ENCODE measurements at places on chromosomes 7 and 10.
A peak's percentile ranks its signal among the peaks of the same experiment; 100 is the strongest.

DNA sequence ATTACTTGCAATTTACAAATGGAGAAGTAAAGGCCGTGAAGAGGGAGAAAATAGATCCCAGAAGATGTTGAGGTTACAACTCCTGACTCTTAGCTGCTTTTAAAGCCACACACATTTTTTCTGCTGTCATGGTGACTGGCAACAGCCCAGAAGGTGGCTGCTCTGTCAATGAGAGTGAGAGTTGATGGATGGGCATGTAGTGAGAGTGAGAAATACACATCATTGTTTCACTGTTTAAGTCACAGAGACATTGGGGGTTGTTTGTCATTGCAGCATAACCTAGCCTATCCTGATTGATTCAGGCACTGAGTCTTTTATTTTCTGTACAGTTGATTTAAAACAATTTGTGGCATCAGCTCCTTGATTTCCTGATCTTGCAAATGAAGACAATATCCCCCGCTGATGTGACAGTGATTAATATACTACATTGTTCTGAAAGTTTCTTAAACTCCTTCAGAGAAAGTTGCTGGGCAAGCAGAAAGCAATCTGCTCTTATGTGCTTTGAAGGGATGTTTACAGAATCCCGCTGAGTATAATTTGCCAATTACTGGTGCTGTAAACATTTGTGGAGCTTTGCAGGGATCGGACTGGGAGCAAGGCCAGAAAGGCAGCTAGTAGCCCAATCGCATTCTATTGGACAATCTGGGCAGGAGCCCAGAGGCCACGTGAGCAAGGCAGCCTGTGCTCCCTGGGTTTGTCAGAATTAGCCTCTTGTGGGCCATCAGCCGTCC lies 229.6 kb downstream of the PRPF18 start:
- no peak for DNase-seq

DNA sequence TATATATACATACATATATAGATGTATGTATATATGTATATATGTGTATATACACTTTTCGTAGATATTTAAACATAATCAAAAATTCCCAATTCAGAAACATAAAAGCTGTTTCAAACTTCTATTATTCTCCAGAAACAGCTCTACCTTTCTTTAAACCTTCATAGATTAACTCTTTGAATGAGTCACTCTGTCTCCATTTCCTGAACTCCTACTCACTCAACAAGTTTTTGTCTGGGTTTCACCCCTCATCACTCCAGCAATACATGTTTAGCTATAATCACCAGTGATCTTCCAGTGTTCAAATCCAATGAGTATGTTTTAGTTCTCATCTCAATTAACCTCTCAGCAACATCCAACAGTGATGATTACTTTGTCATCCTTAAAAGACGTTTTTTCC lies 9.6 kb downstream of the DGKB start:
- DNase-seq, result no peak

- DNase-seq, result no peak
These were observed 3.4 kb downstream of the BAG3 start for GRCh38 chr10:119654540-119654939.

DNA sequence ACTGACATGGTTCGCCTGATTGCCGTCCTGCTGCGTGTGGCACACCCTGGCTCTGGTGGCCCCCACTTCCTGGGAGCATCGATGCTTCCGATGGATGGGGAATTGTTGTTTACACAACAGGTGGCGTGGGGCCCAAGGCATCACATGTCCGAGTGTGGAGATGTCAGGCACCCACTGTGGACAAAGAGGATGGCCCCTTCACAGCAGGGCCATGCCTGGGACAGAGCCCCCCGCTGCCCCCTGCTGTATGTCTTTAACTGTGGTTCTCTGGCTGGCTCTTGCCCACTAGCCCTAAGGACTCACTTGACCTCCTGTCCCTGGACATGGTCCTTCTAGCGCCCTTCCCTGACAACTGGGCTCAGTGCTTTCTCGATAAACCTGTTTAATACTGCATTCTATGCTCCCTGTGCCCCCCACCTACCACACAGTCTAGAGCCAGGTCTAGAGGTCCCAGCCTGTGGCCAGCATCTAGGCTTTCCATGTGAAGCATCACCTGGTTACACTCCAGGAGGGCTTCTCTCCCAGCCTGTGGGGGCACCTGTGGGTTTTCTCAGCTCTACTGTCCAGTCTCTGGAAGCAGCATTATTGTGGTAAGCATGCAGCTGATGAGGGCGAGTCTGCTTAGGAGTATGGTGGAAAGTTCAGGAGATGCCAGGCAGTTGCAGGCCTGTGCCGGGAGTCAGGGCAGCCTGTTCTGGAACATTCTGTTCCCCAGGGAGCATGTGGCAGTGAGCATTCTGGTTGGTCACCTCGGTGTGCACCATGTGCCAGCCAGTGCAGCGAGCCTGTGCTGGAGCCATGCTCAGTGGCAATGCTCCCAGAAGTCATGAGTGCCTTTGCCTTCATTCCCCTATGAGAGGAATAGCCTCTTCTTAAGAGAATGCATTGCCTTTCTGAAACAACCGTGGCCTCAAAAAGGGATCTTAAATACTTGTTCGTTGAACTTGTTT lies 10.4 kb downstream of the ADCY1 start:
- no peak for DNase-seq

- DNase-seq, result no peak
These were observed 112.8 kb downstream of the JMJD1C start for GRCh38 chr10:63352976-63353375.

DNA sequence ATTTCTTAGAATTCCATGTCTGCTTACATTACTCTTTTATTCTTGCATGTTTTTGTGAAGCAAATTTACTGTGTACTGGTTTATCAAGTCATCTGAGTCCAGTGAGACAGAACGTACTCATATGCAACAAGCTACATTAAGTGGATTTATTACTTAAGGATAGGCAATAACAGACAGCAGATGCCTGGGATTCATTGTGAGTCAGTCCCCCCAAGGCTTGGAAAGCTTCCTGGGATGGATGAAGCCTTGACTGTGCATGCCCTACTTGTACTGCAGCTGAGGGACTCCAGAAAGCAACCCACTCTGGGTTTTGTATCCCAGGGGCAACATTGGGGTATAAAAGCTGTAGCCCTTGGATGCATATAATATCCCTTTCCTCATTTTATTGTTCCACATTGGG lies 113.4 kb upstream of the RAB18 start:
- DNase-seq, result no peak

GRCh38 chr7:71393661-71394060 lies 261.7 kb downstream of the GALNT17 start:
- no peak for DNase-seq

- DNase-seq, result peak; percentile 15
These were observed 35.2 kb upstream of the ITPRID1 start for GRCh38 chr7:31478721-31479120.

DNA sequence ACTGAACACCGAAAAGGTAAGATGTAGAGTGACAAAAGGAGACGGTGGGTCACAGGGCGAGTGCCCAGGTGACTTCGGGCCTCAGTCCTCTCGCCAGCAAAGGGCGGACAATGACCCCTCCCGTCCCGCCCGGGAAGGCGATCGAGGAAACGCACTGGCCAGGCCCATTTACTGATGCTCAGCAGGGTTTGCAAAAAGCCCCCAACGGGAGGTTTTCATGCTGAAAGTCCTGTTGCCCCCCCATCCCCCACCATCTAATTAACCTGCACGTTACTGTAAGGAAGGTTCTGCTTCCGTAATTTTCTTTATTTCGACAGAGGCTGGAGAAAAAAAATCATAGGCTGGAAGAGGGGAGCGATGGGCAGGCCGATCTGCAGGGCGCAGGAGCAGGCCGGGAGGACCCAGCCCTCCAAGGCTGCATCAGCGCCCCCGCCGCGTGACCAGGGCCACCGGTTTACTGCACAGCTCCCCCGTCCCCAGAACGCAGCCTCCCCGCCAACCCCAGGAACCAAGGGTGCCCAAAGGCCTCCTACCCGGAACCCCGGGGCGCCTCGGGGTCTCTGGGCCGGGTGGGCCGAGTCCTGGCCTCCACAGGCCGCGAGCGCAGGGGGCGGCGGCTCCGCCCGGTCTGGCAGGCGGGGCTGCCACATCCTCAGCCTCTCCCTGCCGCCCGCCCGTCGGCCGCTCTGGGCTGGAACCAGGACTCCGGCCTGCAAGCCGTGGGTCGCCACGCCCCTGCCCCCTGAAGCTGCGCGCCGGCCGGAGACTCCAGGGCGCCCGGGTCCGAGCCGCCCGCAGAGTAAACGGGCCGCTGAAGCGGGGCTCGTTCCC lies 613 bp downstream of the OAT start:
- peak; percentile 63 for DNase-seq

DNA sequence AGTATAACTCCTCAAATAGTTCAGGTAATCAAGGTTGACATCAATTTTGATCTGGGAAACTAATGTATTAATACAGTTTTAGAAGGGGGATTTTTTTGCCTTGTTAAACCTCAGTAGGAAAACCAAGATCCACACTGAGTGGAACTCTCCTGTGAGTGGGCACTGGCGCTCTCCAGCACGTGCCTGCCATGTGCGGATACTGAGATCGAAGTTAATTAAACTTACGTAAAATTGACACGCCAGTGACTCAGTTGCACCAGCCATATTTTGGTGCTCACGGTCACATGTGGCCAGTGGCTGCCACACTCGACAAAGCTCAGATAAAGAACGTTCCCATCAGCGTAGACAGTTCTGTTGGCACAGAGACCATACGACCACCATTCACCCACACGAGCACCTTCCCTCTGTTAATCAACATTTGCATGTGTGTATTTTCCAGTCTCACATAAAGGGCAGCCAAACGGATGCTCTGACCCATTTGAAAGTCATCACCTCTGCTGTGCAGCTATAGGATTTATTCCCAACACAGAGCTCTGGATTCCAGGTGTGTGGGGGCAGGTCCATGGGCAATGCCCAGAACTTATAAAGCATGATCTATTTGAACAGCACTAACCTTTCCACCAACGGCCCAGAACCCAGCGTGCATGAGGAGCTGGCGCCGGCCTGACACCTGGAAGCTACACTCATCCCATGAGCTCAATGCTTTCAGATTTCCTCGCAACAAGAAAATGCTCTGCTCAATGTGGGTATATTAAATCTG lies 77.7 kb downstream of the VIPR2 start:
- no peak for DNase-seq

GRCh38 chr7:157312941-157313340 lies 23.9 kb upstream of the DNAJB6 start:
- no peak for DNase-seq

DNA sequence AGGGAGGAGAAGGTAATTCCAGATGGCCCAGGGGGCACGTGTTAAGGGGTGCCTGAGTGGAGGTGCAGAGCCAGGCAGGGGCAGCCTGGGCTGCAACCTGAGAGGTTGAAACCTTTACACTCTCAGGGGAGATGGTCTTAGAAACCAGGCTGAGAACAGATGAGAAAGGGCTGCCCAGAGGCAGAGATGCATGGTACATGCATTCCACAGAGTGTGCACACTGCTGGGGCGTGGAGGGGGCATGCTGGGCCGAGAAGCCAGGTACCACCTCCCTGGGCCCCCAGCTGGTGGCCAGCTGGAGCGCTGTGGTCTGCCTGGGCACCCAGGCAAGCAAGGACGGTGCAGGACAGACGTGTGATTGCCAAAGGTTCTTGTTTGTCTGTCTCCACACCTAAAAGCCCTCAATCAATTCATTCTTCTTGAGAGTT lies 14.1 kb upstream of the CSGALNACT2 start:
- no peak for DNase-seq

DNA sequence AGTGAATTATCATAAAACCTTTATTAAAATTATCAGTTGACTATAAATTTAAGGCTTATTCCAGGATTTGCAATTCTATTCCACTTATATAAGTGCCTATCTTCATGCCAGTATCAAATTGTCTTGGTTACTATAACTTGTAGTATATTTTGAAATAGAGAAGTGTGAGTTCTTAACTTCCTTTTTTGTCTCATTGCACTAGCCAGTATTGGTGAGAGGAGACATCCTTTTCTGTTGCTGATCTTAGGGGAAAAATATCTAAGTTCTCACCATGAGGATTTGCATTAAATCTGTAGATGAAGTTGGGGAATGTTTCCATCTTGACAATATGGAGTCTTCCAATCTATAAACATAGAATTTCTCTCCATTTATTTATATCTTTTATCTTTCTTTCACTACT lies 104.2 kb upstream of the MKI67 start:
- no peak for DNase-seq

GRCh38 chr10:69486922-69487730 lies 35.9 kb downstream of the TSPAN15 start:
- DNase-seq, result no peak

GRCh38 chr10:108905821-108906220 lies 1017.5 kb downstream of the XPNPEP1 start:
- DNase-seq, result no peak

DNA sequence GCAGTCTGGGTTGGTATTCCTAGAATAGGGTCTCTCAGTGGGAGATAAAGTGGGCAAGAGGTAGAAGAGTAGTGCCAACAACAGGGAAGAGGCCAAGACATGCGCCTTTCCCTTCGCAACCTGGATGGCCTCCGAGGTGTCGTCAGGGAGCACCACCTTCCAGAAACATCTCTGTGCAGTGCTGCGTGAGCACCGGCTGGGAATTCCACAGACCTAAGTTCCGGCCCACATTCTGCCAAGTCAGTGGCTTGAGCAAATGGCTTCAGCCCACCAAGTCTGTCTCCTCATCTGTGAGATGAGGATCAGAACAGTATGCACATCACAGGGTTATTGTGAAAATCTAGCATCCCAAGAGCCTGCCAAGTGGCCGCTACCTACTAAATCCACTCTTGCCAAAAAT lies 40.6 kb downstream of the CCDC3 start:
- DNase-seq, result no peak

DNA sequence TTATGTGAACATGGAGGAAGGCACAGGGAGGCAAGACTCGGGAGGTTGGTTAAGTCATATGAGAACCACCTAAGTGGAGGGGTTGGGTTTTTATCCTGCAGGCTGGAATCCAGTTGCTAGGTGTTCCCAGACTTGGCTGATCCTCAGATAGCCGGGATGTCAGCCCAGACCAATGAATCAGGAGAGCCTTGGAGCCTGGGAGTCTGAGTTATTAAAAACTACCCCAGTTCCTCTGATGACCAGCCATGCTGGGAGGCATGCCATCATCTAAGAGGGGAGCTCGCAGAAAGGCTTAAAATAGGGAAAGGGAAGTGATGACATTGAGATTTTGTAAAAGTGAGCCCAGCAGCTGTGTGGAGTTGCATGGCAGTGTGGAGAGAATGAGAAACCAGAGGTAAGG lies 238.1 kb downstream of the ZNF248 start:
- DNase-seq, result no peak

DNA sequence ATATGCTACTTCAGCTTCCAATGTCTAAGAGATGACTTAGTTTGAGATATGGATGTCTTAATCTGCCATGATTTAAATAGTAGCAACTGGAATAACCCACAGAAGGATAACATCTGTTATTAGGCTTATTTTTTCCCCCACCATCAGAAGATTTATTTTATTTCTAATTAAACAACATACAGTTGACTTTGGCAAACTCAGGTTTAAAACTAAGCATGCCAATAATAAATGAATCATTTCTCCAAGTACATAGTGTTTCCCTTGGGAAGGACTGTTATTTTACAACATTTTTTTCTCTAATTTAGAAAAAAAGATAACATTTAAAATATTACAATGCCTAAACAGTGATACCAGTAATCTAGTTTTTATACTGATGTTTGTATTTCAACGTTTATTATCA lies 58.4 kb downstream of the SFTPD start:
- no peak for DNase-seq

Data from GM20000 (cell line).